A549 treated with DMSO at 1 μM for 4 hours (cell line): ENCODE measurements at places on chromosomes 6 and 20. TPM values are rescaled to one million over a fixed set of nuclear protein-coding genes. Genes with fewer than 3 reads are reported as not detected.

FOXC1 gene
- total RNA-seq = 6.5 to 10.0 TPM (median 8.9 TPM) in 5 replicates

BMP6 gene
- total RNA-seq = 14.1 to 21.4 TPM (median 18.5 TPM) in 5 replicates

CLIC5 gene
- total RNA-seq = not detected in 5 replicates

HLA-DRB5 gene
- total RNA-seq = not detected in 5 replicates

MYLK2 gene
- total RNA-seq = 0.44 to 0.88 TPM (median 0.60 TPM) in 5 replicates

MRS2 gene
- total RNA-seq = 17.9 to 24.2 TPM (median 21.4 TPM) in 5 replicates

CTCFL gene
- total RNA-seq = not detected in 5 replicates

LY6G5C gene
- total RNA-seq = 0.95 to 2.0 TPM (median 1.3 TPM) in 5 replicates

TNFRSF6B gene
- total RNA-seq = 0.81 to 1.1 TPM (median 1.0 TPM) in 4 of 5 replicates, not detected in the other

SLC26A8 gene
- not detected in 5 replicates for total RNA-seq

EXOC2 gene
- 8.7 to 13.5 TPM (median 11.5 TPM) in 5 replicates for total RNA-seq

NOP56 gene
- total RNA-seq = 599 to 673 TPM (median 643 TPM) in 5 replicates

CLPSL1 gene
- not detected in 5 replicates for total RNA-seq

TCP11 gene
- not detected in 5 replicates for total RNA-seq

MROH8 gene
- total RNA-seq = 0.62 to 1.1 TPM (median 1.00 TPM) in 5 replicates

LCA5 gene
- total RNA-seq = 0.59 to 1.3 TPM (median 1.0 TPM) in 5 replicates

PCSK2 gene
- total RNA-seq = not detected in 5 replicates

PGC gene
- not detected in 5 replicates for total RNA-seq

SS18L1 gene
- 8.1 to 10.6 TPM (median 9.4 TPM) in 5 replicates for total RNA-seq

TDRD6 gene
- total RNA-seq = not detected in 5 replicates

DLK2 gene
- 3.5 to 6.8 TPM (median 6.4 TPM) in 5 replicates for total RNA-seq

RANBP9 gene
- 11.8 to 16.5 TPM (median 14.4 TPM) in 5 replicates for total RNA-seq

RNF182 gene
- 2.9 to 4.0 TPM (median 3.4 TPM) in 5 replicates for total RNA-seq

AGER gene
- 1.4 to 2.3 TPM (median 2.1 TPM) in 5 replicates for total RNA-seq

ADGB gene
- not detected in 5 replicates for total RNA-seq

EYS gene
- total RNA-seq = 0.05 to 0.08 TPM (median 0.05 TPM) in 3 of 5 replicates, not detected in the others

PAK5 gene
- total RNA-seq = 0.02 TPM in 1 of 5 replicates, not detected in the others

BTNL2 gene
- not detected in 5 replicates for total RNA-seq

TLDC2 gene
- total RNA-seq = not detected in 5 replicates
